ENCODE measurements at places on chromosomes 7 and 10. TPM values are rescaled to one million over a fixed set of nuclear protein-coding genes. Genes with fewer than 3 reads are reported as not detected.

Gene OR2A42
- total RNA-seq, result 0.12 TPM

Gene SORBS1
- 7.0 TPM for total RNA-seq

DNA sequence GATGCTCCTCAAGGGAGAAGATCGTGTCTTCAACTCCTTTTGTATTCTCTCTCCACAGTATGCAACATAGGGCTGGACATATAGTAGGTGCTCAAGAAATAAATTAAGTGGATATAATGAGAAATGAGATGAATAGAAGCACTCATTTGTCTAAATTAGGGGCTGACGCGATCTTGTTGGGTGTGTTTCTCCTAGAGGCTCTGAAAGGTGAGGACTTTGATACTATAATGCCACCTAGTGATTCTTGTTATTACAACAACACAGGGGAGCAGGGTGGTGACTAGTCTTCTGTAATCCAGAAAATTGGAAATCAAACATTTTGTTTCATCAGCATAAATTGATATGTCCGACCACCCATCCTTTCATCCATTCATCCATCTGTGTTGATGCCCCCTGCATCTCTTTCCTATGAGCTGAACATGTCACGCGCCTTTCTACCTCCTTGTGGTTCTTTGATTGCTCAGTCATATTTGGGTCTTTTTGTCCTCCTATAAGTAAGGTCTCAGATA is 3.5 kb upstream of the CFAP58 start:
- DNase-seq, result no peak

GRCh38 chr10:78483641-78484040 is 450.0 kb downstream of the RPS24 start:
- DNase-seq, result no peak

GRCh38 chr10:6097063-6097462 is 8.2 kb downstream of the RBM17 start:
- no peak for DNase-seq

Data from chondrocyte (in vitro differentiated cells).